ENCODE measurements at places on chromosomes 7 and 10. TPM values are rescaled to one million over a fixed set of nuclear protein-coding genes. Genes with fewer than 3 reads are reported as not detected.
A peak's percentile ranks its signal among the peaks of the same experiment; 100 is the strongest.

DNA sequence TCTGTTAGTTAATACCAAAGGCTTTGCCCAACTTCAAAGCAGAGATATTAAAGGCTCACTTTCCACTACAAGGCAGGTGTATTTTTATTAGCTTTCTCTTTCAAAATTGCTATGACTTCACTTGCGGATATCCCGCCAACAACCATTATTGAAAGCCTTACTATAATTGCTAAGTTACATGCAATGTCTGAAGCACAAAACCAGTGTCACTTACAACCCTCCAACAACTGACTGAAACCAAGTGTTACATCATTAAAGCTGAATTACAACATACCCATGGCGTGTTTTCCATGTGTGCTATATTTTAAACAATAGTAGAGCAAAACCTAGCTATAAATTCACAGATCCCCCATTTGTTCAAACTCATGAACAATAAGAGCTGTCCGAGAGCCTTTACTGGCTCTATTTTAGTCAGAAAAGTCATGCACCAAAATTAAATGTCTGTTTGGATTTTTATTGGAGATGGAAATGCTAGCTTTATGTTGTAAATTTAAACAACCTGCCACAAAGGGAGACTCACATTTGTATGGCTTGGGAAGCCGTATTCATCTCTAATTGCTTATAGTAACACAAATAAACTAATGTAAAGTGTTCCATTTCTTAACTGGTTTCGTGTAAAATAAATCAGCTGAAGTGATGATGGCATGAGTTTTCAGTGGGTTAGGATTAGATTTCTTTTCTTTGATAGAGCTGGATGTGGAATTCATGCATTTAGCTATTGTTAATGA, 227.1 kb downstream of the AGMO start:
- no peak for DNase-seq

- DNase-seq: no peak
Measured at GRCh38 chr10:3825244-3825643, 40.2 kb upstream of the KLF6 start.

- no peak for DNase-seq
Measured at GRCh38 chr7:69130396-69130795, 467.9 kb upstream of the AUTS2 start.

DNA sequence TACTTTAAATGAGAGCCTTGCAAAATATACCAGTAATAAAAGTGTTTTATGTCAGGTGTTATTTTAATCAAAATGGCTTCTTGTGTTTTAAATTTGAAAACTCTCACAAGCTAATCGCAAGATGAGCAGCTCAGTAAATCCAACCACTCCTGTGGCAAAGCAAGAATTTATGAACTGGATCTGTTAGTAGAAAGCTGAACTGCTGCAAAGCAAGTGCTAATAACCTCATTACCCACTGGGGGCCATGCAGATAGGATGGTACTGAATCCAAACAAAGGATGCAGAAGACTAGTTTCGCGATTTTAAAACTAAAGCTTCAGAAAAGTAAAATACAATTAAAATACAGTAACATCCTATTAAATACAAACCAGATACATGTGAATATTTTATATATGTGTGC, 468.0 kb downstream of the PARD3 start:
- DNase-seq: no peak

DNA sequence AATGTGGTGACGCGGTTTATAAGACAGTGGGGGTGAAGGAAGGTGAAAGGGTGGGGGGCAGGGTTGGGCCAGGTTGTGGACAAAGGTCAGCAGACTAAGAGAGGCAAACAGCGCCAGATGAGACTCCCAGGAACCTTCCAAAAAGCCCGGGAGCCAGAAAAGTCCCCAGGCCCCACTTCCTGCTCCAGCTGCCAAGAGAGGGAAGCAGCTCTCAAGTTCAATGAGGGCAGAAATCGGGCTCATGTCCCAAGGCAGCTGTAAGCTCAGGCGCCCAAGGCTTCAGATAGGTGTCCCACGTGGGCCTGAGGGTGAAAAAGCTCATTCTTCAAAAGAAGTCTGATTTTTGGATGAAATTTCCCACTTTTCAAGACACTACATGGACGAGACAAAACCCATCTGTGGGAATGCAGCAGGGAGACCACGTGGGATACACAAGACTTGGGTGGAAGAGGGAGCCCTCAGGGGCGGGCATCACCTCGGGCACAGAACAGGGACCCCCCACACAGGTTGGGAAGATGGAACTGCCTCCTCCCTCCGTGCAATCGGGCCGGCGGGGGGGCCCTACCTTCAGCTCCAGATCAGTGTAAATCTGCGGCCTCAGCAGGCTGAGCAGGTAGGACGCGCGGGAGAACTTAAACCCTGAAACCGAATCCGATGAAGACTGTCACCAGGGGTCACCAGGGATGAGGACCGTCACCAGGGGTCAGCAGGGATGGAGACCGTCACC, 7.8 kb downstream of the PYROXD2 start:
- no peak for DNase-seq

DNA sequence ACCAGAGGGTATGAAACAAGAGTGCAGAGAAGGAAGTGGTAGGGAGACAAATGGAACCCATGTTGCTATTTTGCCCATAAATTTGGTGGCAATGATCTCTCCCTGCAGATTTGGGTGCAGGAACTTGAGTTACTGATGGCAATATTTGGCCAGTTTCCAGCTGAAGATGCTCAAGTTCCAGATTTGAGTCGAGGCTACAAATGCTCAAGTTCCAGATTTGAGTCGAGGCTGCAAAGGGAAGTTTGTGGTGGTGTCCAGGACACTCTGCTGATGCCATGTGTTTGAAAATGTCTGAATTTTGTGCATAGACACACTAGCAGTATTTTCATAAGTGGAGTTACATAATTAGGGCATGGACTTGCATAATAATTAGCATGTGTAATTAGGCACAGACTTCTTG, 40.8 kb downstream of the TBXAS1 start:
- no peak for DNase-seq

- peak; percentile 27 for DNase-seq
Measured at GRCh38 chr10:5470062-5470751, 29.2 kb downstream of the CALML5 start.

GRCh38 chr10:116197946-116198675, 74.9 kb downstream of the GFRA1 start:
- DNase-seq: no peak

GRCh38 chr10:59465088-59465487, 102.7 kb upstream of the FAM13C start:
- DNase-seq: no peak

DNA sequence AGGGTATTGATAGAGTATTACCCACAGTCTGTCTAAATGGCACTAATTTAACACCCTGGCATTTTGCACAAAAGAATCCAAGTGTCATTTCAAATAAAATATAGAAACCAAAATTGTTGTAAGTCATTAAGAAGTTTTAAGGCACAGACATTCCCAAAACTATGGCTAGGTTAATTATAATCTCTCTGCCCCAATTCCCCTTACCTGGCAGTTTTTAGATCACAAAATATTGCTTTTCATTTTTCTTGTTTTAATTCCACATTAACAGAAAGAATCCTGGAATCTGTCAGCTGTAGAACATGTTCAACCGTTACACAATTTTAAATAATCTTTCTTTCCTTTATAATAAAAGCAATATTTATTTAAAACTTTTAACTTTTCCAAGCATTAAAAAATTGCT, 56.1 kb upstream of the PALS2 start:
- DNase-seq: no peak

- peak; percentile 64 for DNase-seq
Measured at GRCh38 chr7:157339777-157340677, 3.2 kb downstream of the DNAJB6 start.

- DNase-seq: no peak
Measured at GRCh38 chr10:71962901-71963300, 1.3 kb upstream of the CHST3 start.

DNA sequence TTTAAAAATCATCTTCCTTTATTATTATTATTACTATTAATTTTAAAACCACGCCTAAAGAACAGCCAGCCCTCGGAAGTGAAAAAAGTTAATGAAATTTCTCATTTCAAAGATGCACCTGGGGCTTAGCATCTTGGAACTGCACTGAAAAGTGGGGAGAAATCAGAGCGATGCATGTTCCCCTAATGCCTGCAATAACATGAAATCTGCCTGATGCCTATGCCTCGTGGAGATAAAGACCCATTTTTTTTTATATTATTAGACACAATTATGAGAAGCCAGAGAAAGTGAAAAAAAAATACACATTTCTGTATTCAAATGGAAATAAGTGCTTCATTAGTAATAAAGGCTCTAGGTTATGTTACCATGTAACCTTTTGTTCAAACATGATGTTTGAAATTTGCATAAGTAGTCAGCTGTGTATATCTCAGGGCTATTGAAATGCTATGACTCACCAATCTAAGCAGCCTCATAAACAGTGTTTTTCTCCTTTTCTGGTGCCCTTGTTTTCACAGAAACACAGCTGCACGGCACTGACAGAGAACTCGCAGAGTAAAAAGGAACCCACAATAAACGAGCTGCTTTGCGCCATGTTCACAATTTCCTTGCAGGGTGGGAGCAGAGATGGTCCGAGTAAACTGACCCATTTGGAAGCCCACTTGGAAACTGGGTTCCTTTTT, 175.8 kb upstream of the PRKCQ start:
- DNase-seq: no peak

DNA sequence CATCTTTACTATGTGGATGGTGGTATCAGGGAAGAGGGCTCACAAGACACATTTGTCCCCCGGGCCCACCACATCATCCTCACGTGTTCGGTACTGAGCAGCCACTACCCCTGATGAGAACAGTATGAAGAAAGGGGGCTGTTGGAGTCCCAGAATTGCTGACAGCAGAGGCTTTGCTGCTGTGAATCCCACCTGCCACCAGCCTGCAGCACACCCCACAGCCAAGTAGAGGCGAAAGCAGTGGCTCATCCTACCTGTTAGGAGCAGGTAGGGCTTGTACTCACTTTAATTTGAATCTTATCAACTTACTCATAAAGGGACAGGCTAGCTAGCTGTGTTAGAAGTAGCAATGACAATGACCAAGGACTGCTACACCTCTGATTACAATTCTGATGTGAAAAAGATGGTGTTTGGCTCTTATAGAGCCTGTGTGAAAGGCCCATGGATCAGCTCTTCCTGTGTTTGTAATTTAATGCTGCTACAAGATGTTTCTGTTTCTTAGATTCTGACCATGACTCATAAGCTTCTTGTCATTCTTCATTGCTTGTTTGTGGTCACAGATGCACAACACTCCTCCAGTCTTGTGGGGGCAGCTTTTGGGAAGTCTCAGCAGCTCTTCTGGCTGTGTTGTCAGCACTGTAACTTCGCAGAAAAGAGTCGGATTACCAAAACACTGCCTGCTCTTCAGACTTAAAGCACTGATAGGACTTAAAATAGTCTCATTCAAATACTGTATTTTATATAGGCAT, 9.1 kb upstream of the CSGALNACT2 start:
- no peak for DNase-seq

GRCh38 chr10:1187151-1187854, 131.1 kb downstream of the WDR37 start:
- DNase-seq: no peak

GRCh38 chr7:112112822-112113255, 93.4 kb downstream of the DOCK4 start:
- no peak for DNase-seq

DNA sequence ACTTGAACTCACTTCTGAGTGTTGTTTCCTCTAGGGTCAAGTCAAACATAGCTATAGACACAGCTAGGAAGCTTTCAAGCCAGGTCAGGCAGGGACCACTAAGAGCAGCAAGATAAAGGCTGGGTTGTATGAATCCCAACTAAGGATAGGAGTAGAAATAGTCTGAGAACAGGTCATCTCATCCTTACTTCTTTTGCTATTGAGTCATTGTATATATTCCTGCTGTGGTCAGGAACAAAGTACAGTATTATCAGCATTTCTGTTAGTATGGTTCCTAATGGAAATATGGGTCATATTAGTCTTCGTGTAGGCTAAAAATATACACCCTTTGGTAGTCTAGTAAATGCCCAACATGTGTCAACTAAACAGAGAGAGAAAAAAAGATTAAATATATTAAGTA, 145.3 kb downstream of the BTAF1 start:
- DNase-seq: no peak

- no peak for DNase-seq
Measured at GRCh38 chr10:14285941-14286560, 44.7 kb downstream of the FRMD4A start.

DNA sequence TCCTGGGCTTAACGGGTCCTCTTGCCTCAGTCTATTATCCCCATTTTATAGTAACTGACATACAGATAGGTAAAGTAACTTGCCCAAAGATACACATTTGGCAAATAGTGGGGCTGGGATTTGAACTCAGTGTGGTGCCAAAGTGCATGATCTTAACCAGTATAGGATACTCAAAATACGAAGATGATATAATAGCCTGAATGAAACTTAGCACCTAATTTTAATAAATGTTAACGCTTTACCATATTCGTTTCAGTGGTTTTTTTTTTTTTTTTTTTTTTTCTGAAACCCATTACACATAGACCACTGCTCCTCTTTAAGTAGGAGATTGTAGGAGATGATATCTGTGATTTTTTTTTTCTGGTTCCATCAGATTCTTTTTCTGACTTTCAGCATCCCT, 21.4 kb downstream of the ACTR3B start:
- no peak for DNase-seq

- no peak for DNase-seq
Measured at GRCh38 chr10:88791924-88792323, 10.6 kb upstream of the LIPM start.

DNA sequence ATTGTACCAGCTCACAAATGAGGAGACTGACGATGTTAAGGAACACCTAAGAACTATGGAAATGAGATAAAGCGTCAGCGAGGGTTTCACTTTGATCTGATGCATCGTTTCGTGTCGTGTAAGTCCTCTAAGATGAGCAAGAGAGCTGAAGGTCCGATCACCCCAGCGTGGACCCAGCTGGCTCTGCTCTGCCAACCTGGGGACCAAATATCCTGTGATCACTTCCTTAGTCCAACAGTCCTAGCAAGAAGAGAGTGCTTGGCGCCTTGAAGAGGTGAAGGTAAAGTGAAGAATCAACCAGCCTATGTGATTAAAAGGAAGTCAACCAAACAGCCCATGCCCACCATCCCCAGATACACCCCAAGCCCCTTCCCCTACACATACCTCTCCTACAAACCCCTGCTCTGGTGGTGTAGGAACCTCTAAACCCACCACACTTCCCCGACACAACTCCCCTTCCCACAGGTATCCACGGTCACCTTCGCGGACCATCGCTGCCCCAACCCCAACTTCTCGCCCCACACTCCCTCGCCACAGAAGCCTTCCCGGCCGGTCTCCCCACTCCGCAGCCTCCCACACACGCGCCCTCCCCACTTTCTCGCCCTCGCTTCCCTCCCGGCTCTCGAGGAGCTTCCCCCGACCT, 722 bp downstream of the UPF2 start:
- DNase-seq: peak; percentile 55

Gene EGR2
- total RNA-seq: 0.17 TPM

Gene BAG3
- total RNA-seq: 6.0 TPM

Gene CFAP43
- total RNA-seq: 0.17 TPM

Gene PDE1C
- 0.47 TPM for total RNA-seq

Gene GSDME
- 4.0 TPM for total RNA-seq

Gene NPY4R2
- total RNA-seq: not detected

Gene CACNB2
- 0.65 TPM for total RNA-seq

Gene CXCL12
- 51.1 TPM for total RNA-seq

Gene NPC1L1
- 16.4 TPM for total RNA-seq

Gene SPAM1
- total RNA-seq: not detected

Gene AGBL3
- 1.7 TPM for total RNA-seq

Gene SPDYE16
- total RNA-seq: 0.17 TPM

Gene MEOX2
- total RNA-seq: 0.33 TPM

Gene GDF2
- total RNA-seq: 8.5 TPM

Gene ACSM6
- total RNA-seq: not detected

All from liver (tissue), 10 donors.